ENCODE measurements at places on chromosomes 16 and 17.

DNA sequence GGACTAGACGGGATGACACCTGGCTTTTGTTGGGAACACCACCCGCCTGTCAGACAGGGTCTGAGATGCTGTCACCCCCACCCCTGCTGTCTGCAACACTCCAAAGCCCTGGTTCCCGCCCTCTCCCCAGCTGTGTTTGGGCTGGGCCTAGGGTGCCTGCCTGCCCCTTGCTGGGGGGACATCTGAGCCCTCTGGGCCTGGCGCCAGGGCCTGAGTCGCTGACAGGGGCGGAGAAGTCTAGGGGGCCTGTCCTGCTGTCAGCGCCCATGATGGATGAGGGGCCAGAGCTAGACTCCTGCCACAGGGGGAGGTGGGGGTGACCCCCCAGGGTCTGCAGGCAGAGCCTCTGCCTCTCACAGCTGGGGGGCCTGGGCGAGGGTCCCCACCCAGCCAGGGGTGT is 7.6 kb upstream of the PKMYT1 start:
- DNase-seq = no peak

DNA sequence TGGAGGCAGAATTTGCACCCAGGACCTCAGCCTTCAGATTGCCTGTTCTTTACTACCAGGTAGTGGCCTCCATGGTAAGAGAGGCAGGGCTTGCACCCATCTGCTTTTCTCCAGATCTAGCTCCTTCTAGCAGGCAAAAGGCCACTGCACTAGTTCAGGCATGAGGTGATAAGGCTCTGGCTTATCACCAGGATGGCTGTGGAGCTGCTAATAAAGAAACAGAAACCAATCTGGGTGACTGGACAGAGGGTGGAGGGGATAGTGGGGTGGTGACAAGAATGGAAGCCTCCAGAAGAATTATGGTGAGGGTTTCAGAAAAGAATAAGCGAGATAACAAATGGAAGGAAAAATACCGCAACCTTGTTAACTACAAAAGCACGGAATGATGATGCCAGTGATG is 15.5 kb upstream of the SUPT4H1 start:
- no peak for DNase-seq

DNA sequence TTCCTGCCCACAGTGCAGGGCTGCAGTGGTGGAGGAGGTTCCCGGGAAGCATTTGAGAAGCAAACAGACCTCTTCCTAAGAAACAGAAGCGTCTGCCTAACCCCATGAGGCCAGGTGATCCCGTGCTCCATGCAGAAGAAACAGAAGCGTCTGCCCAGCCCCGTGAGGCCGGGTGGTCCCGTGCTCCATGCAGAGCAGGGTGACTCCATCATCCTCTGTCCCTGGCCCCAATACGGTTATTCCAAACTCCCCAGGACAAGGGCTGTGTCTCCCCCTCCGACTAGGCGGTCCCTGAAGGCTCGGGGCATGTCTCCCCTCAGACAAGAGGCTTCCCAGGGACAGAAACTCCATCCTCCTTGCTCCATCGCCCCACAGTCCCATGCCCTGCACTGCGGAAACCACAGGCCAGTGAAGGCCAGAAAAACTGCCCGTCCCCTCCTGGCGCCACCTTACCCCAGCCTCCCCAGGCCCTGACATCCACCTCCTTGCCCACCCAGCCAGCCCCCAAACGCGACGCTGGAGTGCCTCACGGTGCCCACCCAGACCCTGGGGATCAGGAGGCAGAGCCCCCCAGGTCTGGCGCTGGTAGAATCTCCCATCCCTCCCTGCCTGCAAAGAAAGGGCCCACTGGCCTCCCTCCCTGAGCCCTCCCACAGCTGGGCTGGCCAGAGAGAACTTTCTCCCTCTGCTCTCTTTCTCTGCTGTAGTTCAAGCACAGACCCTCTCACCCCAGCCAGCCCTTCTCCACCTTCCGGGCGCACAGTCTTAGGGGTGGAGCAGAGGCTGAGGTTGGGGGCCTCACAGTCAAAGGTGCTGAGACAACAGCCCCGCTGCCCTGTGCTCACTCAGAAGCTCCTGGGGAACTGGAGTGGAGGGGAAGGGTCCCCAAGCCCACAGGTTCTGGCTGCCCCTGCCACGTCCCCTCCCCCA is 30.6 kb upstream of the KRT17 start:
- DNase-seq = no peak

DNA sequence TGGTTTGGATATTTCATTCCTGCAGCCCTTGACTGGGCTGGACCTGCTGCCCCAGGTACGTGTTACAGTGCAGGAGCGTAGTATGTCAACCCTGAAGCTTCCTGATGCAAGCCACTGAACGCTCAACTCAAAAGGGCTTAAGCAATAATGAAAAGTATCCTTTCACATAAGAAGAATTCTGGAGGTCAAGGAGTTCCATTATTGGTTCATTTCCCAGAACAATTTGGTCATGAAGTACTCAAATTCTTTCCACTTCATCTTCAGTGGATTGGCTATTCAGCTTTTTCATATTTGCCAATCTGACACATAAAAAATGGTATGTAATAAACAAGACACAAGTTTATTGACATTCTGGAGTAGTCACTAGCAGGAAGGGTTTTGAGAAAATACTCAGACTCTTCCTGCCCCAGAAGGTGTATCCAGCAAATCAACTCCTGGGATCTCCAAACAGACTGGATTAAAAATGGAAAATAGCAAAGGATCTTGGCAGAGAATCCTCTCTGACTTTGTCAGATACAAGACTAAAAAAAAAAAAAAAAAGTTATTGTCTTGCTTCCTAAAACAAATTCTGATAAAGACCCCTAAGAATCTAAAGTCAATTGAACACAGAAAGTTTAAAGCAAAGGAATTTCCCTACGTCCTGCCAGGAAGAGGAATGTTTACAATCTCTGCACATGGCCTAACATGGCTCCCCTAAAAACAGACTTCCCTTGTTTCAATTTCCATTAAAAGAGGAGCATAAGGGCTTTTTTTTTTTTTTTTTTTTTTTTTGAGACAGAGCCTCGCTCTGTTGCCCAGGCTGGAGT is 37.5 kb upstream of the WSB1 start:
- DNase-seq = no peak
